ENCODE measurements at places on chromosomes 13 and 19.

DNA sequence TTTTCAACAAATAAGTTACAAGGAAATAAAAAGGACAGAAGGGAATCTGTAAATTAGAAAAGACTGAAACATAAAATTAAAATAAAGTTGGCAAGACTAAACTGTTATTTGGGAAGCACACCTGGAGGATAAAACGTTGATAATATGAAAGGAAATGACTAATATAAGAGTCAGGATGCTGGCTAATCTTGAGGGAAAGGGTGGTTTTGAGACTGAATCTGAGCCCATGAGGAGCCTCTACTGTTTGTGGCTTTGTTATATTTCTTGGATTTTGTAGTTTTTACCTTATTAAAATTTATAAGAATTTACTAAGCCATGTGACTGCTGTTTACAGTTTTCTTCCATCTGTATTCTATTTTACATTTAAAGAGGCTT lies 718.0 kb upstream of the SPRY2 start:
- DNase-seq: no peak

- DNase-seq: no peak
Measured at GRCh38 chr13:49220856-49221589, 885 bp downstream of the MLNR start.

DNA sequence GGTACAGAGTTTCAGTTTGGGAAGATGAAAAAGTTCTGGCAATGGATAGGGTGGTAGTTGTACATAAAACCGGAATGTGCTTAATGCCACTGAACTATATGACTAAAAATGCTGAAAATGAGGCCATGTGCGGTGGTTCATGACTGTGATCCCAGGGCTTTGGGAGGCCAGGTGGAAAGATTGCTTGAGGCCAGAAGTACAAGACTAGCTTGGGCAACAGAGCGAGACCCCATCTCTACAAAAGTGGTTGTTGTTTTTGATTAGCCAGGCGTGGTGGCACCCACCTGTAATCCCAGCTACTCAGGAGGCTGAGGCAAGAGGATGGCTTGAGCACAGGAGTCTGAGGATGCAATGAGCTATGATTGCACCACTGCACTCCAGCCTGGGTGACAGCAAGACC lies 12.8 kb downstream of the SMAD9 start:
- no peak for DNase-seq

- no peak for DNase-seq
Measured at GRCh38 chr19:17755977-17756670, 4.8 kb downstream of the FCHO1 start.

- peak; percentile 96 for DNase-seq
Measured at GRCh38 chr13:26074706-26075105, 22.9 kb upstream of the SHISA2 start.

DNA sequence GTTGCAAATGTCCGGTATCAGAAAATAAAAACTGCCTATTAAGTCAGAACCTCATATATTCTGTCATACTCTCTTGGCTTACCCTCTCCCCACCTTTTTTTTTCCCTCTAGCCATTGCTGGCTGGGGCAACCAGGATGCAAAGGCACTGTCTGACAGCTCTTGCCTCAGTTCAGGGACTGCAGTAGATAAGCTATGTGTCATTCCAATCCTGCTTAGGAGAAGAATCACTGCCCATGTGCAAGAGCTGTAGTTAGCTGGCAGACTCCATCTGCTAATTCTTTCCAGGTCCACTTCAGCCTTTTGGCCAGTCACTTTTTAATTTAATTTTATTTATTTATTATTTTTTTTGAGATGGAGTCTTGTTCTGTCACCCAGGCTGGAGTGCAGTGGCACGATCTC lies 895.6 kb upstream of the SLC10A2 start:
- no peak for DNase-seq

GRCh38 chr13:42964761-42965161 lies 27.3 kb downstream of the EPSTI1 start:
- no peak for DNase-seq

GRCh38 chr13:41501281-41501680 lies 43.9 kb downstream of the RGCC start:
- DNase-seq: no peak

GRCh38 chr13:33541962-33542308 lies 256.4 kb upstream of the STARD13 start:
- no peak for DNase-seq

- DNase-seq: no peak
Measured at GRCh38 chr19:30795727-30796126, 423.5 kb downstream of the ZNF536 start.

DNA sequence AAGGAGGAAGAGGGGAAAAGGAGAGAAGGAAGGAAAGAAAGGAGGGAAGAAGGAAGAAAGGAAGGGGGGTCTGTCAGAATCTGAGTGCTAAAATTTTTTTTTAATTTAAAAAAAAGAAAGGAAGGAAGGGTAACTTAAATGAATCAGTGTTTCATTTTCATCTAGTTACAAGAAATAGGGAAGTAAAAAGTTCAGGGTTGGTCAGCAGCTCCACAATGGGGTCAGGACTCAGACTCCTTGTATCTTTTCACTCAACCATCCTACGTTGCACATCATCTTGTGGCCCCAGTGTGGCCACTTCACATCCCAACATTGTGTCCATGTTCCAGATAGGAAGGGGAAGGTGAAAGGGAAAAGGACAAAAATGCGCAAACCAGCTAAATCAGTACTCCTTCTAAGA lies 14.3 kb upstream of the FNDC3A start:
- DNase-seq: no peak

DNA sequence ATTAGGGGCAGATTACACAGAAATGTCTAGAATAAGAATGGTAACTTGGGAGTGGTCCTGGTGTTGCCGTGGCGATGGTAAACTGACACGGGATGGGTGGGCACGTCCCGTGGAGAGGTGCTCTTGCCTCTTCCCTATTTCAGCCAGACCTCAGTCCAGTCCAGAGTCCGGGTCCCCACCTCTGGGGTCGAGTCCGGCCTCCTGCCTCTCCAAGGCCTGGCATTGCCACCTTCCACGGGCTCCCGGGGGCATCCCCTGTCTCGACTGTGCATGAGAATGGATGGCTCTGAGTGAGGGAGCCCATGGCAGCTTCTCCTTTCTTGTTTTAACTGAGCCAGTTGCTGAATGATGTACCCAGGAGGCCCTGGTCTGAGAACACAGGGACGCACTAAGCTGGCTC lies 142.3 kb downstream of the SOX1 start:
- no peak for DNase-seq

DNA sequence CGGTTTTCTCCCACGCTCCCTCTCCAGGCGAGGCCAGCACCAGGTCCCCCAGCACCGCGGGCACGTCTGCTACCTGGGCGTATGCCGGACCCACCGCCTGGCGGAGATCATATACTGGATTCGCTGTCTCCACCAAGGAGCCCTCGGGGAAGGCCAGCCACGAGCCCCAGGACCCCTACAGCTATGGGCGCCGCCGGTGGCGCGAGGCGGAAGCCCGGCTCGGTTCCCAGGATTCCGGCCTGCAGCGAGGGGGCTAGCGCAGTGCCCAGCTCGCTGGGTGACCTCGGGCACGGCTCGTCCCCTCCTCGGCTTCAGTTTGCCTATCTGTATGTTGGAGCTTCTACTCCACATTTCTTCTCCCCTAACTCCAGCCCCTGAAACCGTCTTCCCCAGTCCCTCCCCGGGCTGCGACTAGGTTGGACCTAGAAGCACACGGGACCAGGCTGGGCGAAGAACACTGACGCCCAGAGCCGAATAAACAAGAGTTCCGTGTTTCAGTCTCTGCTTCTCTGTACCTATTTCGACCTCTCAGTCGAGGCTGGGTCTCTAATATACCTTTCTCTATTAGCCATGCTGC lies 749 bp upstream of the CPT1C start:
- DNase-seq: no peak

DNA sequence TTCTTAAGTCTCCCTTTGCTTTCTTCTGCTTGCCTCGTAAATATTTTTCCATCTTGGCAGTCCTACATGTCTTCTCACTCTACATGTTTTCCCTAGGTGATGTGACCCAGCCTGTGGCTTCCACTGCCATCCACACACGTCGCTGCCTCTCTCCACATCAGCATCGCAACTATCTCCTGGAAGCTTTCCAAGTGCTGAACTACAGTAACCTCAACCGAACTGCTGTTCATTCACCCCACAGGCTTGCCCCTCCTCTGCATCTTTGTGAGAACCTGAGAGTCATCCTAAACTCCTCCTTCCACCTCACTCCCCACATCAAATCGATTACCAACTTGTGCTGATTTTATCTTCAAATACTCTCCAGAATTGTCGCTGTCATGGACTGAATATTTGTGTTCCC lies 41.2 kb upstream of the USPL1 start:
- peak; percentile 22 for DNase-seq

DNA sequence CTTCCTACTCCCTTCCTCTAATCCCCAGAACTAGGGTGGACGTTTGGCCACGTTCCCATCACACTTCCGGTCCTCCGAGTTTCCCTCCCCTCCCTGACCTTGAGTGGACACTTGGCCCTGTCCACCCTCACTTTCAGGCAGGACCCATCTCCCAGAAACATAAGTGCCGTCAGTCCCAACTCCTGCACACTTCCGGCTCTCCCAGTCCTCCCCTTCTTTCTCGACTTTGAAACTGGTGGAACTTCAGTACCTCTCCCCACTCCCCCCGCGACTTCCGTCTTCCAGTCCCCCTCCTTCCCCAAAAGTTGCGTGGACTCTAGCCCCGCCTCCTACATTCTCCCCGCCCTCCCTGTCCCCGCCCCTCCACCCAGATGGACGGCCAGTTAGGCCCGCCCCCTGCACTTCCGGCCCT lies 278 bp upstream of the ZNF274 start:
- DNase-seq: no peak

DNA sequence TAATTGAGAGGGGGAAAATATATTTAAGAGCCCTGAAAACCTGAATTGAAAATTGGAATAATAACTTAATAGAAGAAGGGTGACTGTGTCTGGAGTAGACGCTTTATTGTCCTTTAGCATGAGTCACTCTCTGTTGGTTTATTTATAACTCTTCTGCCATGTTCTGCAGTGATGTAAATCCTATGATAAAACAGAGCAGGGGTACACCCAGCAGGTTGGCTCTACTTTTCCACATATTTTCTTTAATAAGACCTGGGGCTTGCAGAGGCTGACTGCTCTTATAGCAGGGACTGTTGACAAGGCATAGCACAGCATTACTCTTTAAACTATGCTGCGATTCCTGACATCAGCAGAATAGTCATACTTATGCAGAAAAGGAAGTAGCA lies 389.9 kb upstream of the PCDH9 start:
- peak; percentile 21 for DNase-seq

GRCh38 chr13:114071410-114071809 lies 61.0 kb downstream of the RASA3 start:
- no peak for DNase-seq
